Colonic mucosa (tissue), 4 donors: ENCODE measurements at places on chromosomes 4 and X. TPM values are rescaled to one million over a fixed set of nuclear protein-coding genes. Genes with fewer than 3 reads are reported as not detected.

Gene RGN
- 0.88 TPM for total RNA-seq

Gene GSPT2
- 5.7 TPM for total RNA-seq

Gene RNF150
- 0.86 TPM for total RNA-seq

Gene CTAG1B
- not detected for total RNA-seq

Gene NDNF
- total RNA-seq = 8.9 TPM

Gene PABPC1L2B
- total RNA-seq = not detected

Gene CYTL1
- total RNA-seq = not detected

Gene TCEAL6
- not detected for total RNA-seq

Gene RFC1
- total RNA-seq = 28.7 TPM

Gene UGT2B15
- 50.8 TPM for total RNA-seq

Gene CT47B1
- total RNA-seq = not detected

Gene COL4A6
- total RNA-seq = 1.8 TPM

Gene PABPC1L2A
- not detected for total RNA-seq

Gene SLITRK4
- 0.07 TPM for total RNA-seq

Gene STARD8
- 2.3 TPM for total RNA-seq

Gene MTTP
- total RNA-seq = 0.69 TPM

Gene TREX2
- total RNA-seq = not detected

Gene ZCCHC12
- total RNA-seq = not detected

Gene TCEAL5
- 0.35 TPM for total RNA-seq

Gene LPAR4
- total RNA-seq = 0.24 TPM

Gene CHM
- total RNA-seq = 16.7 TPM

Gene SMPX
- 2.4 TPM for total RNA-seq

Gene ADGRG4
- not detected for total RNA-seq

Gene CLOCK
- 18.4 TPM for total RNA-seq

Gene TEC
- total RNA-seq = 2.9 TPM

Gene TEX11
- total RNA-seq = 1.0 TPM

Gene USP17L30
- total RNA-seq = not detected

Gene MGAT4D
- not detected for total RNA-seq

Gene GAB3
- 1.2 TPM for total RNA-seq

Gene ZNF185
- total RNA-seq = 3.6 TPM

Gene RPA4
- 1.0 TPM for total RNA-seq

Gene CCDC110
- total RNA-seq = 3.6 TPM

Gene SSX4
- total RNA-seq = not detected

Gene AFP
- 4.6 TPM for total RNA-seq
